ENCODE measurements at places on chromosomes 1 and 21. TPM values are rescaled to one million over a fixed set of nuclear protein-coding genes. Genes with fewer than 3 reads are reported as not detected.

Gene DNALI1
- not detected for total RNA-seq

Gene GUK1
- 126 TPM for total RNA-seq

Gene DHRS3
- total RNA-seq: 42.1 TPM

Gene BRWD1
- 9.9 TPM for total RNA-seq

Gene GJA4
- not detected for total RNA-seq

Gene KCNJ15
- total RNA-seq: 0.50 TPM

Gene KRTAP11-1
- not detected for total RNA-seq

Gene KCNK1
- total RNA-seq: 18.1 TPM

Gene LCE1B
- not detected for total RNA-seq

Gene CD2
- total RNA-seq: not detected

Gene RNU1-3
- not detected for total RNA-seq

Gene LIN28A
- not detected for total RNA-seq

Gene FMO5
- 0.27 TPM for total RNA-seq

Gene MIXL1
- 0.24 TPM for total RNA-seq

Gene FALEC
- 0.39 TPM for total RNA-seq

Gene CRB1
- total RNA-seq: not detected

Gene ADAMTS5
- not detected for total RNA-seq

Gene FCER1G
- total RNA-seq: not detected

Gene RHBG
- total RNA-seq: not detected

Gene GCSAML
- total RNA-seq: not detected

Gene PCP4
- total RNA-seq: not detected

Gene CFAP74
- total RNA-seq: not detected

Gene CTBS
- 6.3 TPM for total RNA-seq

Gene OR2T35
- total RNA-seq: not detected

Gene DISC1
- 0.26 TPM for total RNA-seq

Gene PADI4
- total RNA-seq: not detected

Gene CALML6
- 0.24 TPM for total RNA-seq

Gene NEK2
- 38.5 TPM for total RNA-seq

Gene GBP6
- total RNA-seq: not detected

Gene ASCL5
- 0.08 TPM for total RNA-seq

Data from A549 treated with CpdA at 1 μM for 4 hours (cell line).